Fibroblast of lung (primary cell): ENCODE measurements at places on chromosomes 5 and 9. TPM values are rescaled to one million over a fixed set of nuclear protein-coding genes. Genes with fewer than 3 reads are reported as not detected.

PCDHA5 gene
- 0.33 TPM in 1 of 2 replicates, not detected in the other for total RNA-seq

FAM81B gene
- not detected in 2 replicates for total RNA-seq

C5orf52 gene
- total RNA-seq, result not detected in 2 replicates

GARIN3 gene
- total RNA-seq, result not detected in 2 replicates

RALGPS1 gene
- total RNA-seq, result 5.1 and 5.9 TPM in 2 replicates

DNA sequence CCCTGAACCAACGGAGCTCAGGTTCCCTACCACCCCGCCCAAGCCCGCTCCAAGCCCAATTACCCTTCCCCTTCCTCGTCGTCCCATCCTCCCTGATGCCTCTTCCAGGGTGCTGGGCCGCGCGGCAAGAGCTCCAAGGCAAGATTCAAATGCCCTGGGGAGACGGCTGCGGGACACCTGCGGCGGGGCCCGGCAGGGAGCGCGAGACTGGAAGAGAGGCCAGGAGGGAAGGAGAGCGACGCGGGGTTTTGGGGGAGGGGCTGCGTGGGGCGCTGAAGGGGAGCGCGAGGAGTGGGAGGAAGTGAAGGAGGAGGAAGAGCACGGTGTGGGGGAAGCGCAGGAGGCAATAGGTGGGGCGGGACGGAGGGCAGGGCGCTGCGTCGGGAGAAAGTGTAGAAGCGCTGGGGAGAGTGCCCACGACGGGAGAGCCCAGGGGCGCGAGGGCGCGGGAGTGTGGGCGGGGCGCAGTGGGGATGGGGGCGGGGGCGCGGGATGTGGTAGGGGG lies 975 bp upstream of the NXNL2 start:
- H3K36me3 ChIP-seq, result no peaks in the 10 kb centered on the region
- H3K4me1 ChIP-seq, result peaks cover 25% of the 10 kb centered on the region
- H3K27me3 ChIP-seq, result no peaks in the 10 kb centered on the region
- peak; percentile 67 for DNase-seq

GRCh38 chr5:84372066-84372695 lies 12.5 kb downstream of the EDIL3 start:
- H3K4me3 ChIP-seq, result peak overlapping the region; percentile 38
- no peaks in the 10 kb centered on the region for H3K4me1 ChIP-seq
- DNase-seq, result peak; percentile 96
- no peak overlapping the region for H3K27ac ChIP-seq
- no peaks in the 10 kb centered on the region for H3K27me3 ChIP-seq

- no peaks in the 10 kb centered on the region for H3K36me3 ChIP-seq
- no peak for DNase-seq
- H3K27ac ChIP-seq, result no peak overlapping the region
These were observed 91.0 kb upstream of the MVB12B start for GRCh38 chr9:126235336-126236243.

GRCh38 chr9:83219154-83219923 lies 156.4 kb upstream of the RASEF start:
- H3K27ac ChIP-seq, result no peak overlapping the region
- no peaks in the 10 kb centered on the region for H3K4me1 ChIP-seq
- peak; percentile 88 for DNase-seq
- H3K27me3 ChIP-seq, result no peaks in the 10 kb centered on the region
- H3K4me3 ChIP-seq, result peak overlapping the region; percentile 70

GRCh38 chr5:79692596-79692995 lies 3.0 kb downstream of the CMYA5 start:
- H3K36me3 ChIP-seq, result no peaks in the 10 kb centered on the region
- H3K4me1 ChIP-seq, result peaks cover 4% of the 10 kb centered on the region
- H3K27me3 ChIP-seq, result no peaks in the 10 kb centered on the region
- no peak for DNase-seq
- no peak overlapping the region for H3K27ac ChIP-seq
- no peak overlapping the region for H3K4me3 ChIP-seq

- DNase-seq, result peak; percentile 59
- no peaks in the 10 kb centered on the region for H3K36me3 ChIP-seq
- no peak within 1 kb of the TSS for H3K27ac ChIP-seq
- peak within 1 kb of the TSS; percentile 54 for H3K4me3 ChIP-seq
These were observed at the start of gene MAMDC2 for GRCh38 chr9:70043689-70044489. Gene MAMDC2, plus strand, starts transcription at chr9:70043848. Its CDS starts 350 bp downstream, at chr9:70044198.

DNA sequence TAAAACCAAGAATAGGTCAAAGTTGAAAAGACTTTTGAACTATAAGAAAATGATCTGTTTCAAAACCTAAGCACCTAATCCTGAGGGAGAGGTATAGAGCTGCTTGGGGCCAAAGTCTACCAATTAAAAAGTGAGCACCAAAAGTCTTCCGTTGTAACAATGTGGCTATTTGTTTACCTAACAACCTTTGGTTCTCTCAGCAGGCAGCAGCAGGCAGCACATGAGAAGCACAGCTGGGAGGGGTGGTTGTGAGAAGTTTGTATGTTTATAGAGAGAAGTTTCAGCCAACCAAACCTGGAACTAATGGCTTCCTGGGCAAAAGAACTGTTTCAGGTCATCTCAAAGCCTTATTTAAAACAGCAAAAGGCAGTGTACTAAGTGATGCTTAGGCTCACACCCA lies 59.8 kb upstream of the TBC1D9B start:
- H3K27ac ChIP-seq, result no peak overlapping the region
- no peaks in the 10 kb centered on the region for H3K27me3 ChIP-seq
- H3K4me1 ChIP-seq, result no peaks in the 10 kb centered on the region
- no peak for DNase-seq
- no peak overlapping the region for H3K4me3 ChIP-seq

DNA sequence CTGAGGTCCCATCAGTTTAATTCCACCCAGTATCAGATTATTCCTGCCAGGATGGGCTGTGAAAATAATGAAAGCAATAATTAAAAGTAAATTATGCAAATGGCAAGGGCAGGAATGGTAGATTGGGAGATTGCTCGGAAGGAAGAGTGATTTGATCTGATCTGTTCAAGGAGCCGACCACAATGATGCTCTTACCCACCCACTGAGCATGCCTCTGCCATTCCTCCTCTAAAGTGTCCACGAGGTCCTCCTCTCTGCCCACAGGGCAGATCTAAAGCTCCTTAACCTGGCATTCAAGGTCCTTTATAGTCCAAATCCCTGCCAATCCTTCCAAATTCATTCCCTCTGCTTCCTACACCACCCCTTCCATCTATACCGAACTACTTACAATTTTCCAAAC lies 147.8 kb downstream of the TTLL11 start:
- no peak overlapping the region for H3K27ac ChIP-seq
- H3K4me1 ChIP-seq, result peaks cover 3% of the 10 kb centered on the region
- H3K4me3 ChIP-seq, result no peak overlapping the region
- H3K36me3 ChIP-seq, result no peaks in the 10 kb centered on the region
- DNase-seq, result no peak

DNA sequence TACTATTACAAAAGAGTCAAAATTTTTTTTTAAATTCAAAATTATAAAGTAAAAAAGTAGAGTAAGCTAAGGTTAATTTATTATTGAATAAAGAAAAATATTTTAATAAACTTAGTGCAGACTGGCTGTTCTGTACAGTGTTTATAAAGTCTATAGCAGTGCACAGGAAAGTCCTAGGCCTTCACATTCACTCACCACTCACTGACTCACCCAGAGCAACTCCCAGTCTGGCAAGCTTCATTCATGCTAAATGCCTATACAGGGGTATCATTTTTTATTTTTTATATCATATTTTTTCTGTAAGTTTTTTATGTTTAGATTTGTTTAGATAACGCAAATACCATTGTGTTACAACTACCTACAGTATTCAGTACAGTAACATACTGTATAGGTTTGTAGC lies 700.7 kb upstream of the GRAMD2B start:
- H3K27ac ChIP-seq, result no peak overlapping the region
- H3K36me3 ChIP-seq, result no peaks in the 10 kb centered on the region
- H3K4me3 ChIP-seq, result no peak overlapping the region
- no peaks in the 10 kb centered on the region for H3K27me3 ChIP-seq

- peak; percentile 38 for DNase-seq
- no peak overlapping the region for H3K27ac ChIP-seq
- no peak overlapping the region for H3K4me3 ChIP-seq
- peaks cover 2% of the 10 kb centered on the region for H3K4me1 ChIP-seq
These were observed 6.9 kb upstream of the GSN start for GRCh38 chr9:121261107-121261460.

GRCh38 chr5:128844354-128844923 lies 120.8 kb upstream of the SLC27A6 start:
- H3K4me3 ChIP-seq, result no peak overlapping the region
- peak; percentile 58 for DNase-seq
- no peaks in the 10 kb centered on the region for H3K27me3 ChIP-seq

DNA sequence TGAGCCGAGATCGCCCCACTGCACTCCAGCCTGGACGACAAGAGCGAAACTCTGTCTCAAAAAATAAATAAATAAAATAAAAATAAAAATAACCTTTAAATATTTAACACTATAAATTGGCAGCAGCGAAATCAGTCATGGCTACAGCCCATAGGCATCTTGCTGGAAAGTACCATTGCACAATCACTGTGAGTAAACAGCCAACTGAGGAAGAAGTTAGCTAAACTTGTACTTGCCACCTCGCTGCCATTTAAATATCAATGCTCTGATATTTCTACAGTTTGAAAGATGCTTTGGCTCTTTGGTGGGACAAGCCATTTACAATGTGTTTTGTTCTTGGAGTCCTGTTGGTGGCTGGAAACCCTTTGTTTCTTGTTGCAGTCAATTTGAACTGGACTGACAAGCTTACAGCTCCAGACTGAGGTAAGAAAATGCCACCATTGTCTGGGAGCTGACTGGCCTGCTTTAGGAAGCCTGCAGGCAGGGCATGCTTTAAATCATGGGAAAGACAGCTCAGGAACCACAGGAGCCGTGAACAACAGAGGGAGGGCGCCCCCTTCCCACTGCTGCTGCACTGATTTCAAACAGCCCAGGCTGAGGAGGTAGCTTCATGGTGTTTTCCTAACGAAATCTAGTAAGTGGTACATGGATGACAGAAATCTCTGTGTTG lies 322.8 kb upstream of the RFX3 start:
- peak; percentile 23 for DNase-seq
- no peaks in the 10 kb centered on the region for H3K27me3 ChIP-seq
- H3K4me3 ChIP-seq, result no peak overlapping the region
- H3K27ac ChIP-seq, result no peak overlapping the region
- no peaks in the 10 kb centered on the region for H3K4me1 ChIP-seq
- H3K36me3 ChIP-seq, result no peaks in the 10 kb centered on the region
